ENCODE measurements at places on chromosomes 1 and 21.

DNA sequence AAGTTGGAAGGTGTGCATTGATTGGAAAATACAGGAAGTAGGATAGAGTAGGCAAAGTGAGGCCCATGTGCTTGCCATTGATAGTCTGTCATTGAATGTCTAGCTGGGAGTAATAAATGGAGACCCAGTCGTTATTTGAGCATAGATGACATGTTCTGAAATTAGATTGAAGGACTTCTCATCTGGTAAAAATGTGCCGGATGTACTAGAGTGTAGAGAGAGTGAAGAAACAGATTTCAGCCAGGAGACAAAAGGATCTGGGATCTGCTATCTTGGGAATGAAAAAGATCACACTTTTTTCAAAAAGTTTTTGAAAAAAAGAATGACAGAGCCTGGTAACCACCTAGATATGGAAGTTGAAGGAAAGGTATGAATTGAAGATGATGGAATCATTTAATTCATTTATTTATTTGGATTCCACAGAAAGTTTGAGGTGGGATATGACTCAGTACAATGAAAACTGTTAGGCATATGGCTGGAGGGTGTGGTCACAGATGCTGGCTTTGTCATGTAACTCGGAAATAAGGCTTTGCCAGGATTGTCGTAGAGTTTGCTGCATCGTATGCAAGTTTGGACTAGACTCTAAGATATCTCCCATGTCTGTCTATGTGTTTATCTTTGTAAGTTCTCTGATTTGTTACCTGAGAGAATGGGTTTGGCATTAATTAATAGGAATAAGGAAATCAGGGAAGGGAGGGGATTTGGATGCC, 137.1 kb downstream of the PBX1 start:
- DNase-seq, result no peak

DNA sequence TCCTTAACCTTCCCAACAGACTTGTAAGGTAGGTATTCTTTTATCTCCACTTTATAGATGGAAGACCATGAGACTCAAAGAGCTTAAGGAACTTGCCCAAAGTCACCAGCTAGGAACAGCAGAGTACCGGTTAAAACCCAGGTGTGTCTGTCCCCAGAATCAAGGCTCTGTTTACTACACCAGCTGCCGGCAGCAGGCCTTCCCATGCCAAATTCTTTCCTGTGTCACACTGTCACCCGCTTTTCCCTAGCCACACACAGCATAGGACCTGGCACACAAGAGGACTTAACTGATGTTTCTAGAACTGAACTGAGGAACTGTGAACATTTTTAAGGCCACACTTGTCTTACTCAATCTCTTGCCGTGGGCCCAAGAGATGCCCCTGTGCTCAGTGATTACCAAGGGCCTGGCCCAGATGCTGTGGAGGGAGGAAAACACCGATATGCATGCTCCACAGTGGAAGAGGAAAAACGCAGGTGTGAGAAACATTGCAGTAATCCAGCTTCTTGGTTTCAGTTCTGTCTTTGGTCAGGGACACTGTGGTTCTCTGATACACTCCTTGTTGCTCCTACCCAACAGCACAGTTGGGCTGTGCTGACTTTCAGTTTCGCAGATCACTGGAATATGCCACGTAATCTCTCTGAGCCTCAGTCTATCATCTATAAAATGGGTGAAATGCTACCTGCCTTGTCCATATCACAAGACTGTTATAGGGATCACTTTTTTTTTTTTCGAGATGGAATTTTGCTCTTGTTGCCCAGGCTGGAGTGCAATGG, 13.9 kb upstream of the LY9 start:
- no peak for DNase-seq

DNA sequence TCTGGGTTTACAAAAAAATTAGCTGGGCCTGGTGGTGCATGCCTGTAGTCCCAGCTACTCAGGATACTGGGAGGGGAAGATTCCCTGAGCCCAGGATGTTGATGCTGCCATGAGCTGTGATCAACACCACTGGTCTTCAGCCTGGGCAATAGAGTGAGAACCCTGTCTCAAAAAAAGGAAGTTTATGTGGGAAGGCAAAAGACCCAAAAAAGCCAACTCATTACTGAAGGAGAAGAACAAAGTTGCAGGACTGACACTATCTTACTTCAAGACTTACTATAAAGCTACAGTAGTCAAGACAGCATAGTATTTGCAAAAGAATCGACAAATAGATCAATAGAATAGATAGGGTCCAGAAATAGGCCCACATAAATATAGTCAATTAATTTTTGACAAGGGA, 9.2 kb upstream of the PTGS2 start:
- DNase-seq, result no peak

GRCh38 chr1:184387069-184387475, 243 bp downstream of the C1orf21 start:
- no peak for DNase-seq

DNA sequence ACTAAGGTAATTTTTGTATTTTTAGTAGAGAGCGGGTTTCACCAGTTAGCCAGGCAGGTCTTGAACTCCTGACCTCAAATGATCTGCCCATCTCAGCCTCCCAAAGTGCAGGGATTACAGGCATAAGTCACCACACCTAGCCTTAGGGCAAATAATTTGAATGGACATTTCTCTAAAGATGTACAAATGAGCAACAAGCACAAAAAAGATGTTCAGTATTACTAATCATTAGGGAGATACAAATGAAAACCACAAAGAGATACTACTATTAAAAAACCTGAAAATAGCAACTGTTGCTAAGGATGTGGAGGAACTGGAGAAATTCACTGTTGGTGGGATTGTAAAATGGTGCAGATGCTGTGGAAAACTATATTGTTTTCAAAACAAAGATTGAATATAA, 79.1 kb downstream of the GABPA start:
- no peak for DNase-seq

GRCh38 chr1:1173793-1174415, at the start of gene TTLL10:
TSS of gene TTLL10 (plus strand) at chr1:1173880. CDS start at chr1:1179216, 5,336 bp downstream.
- no peak for DNase-seq

Measured in hypothalamus (tissue), 51 donors.